H54 (cell line): ENCODE measurements at places on chromosomes 7 and 10.

DNA sequence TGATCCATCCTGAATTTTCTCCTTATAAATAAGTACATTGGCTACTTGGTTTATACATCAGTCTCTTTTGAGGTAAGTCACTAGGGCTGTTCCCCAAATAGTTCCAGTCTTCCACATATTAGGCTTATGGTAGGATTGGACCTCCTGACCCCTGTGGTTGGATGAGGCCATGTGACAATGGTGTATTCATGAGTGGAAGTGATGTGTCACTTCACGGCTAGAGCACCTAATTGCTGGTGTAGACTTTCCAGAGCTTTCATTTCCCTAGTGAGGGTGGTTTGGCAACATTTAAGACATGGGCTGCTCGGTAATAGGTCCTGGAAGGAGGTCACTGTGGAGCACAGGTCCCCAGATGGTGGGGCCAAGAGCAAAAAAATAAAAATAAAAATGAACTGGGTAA, 141.2 kb upstream of the ABCB5 start:
- peak; percentile 7 for DNase-seq

- DNase-seq = peak; percentile 29
These were observed 170.0 kb downstream of the PRKCQ start for GRCh38 chr10:6409971-6410643.

GRCh38 chr7:129376076-129376777, 58.0 kb upstream of the STRIP2 start:
- no peak for DNase-seq

DNA sequence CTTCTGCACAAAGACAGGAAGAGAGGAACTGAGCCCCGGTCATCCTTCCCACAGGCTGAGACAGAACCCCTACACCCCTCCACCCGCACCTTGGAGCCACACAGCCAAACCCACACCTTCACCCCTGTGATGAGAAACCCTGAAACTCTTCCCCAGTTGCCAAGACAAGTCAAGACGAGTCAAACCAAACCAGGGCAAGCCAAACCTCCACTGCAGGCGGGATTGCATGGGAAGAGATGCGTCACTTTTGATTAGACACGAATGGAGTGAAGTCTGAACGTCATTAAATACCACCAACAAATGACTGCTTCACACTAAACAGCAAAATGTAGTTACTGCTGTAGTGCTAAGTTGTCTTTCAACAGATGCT, 73.8 kb downstream of the PRPF18 start:
- DNase-seq = no peak
